ENCODE measurements at places on chromosomes 12 and 14.

DNA sequence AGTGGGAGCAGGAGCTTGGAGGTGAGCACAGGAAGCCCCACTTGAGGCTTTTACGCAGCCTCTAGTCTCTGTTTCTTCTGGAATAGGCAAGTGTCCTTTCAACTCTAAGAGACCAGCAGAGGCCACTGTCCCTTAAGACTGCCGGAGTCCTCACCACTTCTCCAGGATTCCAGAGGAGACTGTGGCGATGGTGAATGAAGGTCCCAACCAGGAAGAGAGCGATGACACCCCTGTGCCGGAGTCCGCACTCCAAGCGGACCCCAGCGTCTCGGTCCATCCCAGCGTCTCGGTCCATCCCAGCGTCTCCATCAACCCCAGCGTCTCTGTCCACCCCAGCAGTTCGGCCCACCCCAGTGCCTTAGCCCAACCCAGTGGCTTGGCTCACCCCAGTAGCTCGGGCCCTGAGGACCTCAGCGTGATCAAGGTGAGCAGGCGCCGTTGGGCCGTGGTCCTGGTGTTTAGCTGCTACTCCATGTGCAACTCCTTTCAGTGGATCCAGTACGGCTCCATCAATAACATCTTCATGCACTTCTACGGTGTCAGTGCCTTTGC, 442 bp downstream of the FLVCR2 start:
- DNase-seq = no peak

DNA sequence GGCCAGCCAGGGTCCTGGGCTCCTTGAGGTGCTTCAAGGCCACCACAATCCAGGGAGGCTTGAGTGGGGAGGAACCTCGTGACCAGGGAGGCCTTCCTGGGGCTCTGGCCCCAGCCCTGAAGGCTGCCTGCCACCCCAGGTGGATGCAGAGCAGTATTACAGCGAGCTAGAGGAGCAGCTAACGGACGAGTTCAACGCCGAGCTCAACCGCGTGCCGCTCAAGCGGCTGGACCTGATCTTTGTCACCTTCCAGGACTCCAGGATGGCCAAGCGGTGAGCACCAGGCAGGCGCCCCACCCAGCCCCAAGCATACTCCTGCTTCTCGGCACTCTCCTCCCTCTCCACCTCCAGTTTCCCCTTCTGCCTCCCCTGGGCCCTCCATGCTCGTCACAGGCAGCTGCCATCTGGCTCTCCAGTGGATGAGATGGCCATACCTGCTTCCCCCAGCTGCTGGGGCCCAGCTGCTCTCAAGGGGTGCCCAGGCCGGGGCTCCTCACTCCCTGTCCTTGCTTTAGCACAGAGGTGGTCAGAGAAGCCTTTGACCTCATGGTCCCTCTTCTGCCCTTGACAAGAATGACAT, 30.6 kb downstream of the NGB start:
- no peak for DNase-seq

DNA sequence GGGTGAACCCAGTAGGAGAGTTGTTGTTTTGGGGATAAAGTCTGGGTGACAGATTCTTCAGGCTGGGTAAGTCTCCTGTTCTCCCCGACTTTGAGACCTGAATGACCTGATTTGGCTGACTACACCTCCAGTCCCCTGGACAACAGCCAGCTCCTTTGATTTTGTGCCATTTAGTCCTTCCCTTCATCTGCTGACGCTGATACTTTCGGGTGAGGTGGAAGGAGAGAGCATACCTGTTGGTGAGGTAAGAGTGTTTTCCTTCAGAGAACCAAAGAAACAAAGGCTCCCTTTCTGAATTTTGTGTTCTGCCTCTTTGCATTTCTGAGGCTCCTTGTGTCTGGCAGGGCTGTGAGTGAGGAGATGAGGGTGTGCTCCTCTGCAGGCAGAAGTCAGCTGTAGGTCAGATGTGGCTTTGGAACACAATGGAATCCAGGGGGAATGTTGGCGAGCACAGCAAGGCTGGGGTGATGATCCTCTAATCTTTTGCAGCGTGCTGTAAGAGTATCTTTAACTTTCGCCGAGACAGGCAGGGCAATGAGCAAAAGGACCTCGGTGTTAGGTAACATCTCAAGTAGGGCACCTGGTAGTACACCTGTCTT, 12.1 kb downstream of the ETV6 start:
- DNase-seq = no peak

- DNase-seq = no peak
Observed at GRCh38 chr12:127145929-127146789, 1120.8 kb upstream of the TMEM132C start.

GRCh38 chr12:89181271-89181920, 170.9 kb downstream of the DUSP6 start:
- DNase-seq = no peak

DNA sequence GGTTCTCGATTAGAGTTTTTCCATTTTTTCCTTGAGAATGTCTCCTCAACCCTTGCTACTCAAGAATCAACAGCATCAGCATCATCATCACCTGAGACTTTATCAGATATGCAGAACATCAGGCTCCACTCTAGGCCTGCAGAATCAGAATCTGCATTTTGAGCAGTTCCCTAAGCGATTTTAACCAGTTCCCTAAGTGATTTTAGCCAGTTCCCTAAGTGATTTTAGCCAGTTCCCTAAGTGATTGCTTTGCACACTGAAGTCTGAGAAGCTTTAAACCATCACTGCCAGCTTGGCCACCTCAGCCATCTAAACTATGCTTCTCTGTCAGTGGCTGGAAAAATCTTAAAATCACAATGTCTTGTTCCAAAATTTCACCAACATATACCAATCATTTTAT, 29.4 kb upstream of the SLC38A1 start:
- DNase-seq = no peak

DNA sequence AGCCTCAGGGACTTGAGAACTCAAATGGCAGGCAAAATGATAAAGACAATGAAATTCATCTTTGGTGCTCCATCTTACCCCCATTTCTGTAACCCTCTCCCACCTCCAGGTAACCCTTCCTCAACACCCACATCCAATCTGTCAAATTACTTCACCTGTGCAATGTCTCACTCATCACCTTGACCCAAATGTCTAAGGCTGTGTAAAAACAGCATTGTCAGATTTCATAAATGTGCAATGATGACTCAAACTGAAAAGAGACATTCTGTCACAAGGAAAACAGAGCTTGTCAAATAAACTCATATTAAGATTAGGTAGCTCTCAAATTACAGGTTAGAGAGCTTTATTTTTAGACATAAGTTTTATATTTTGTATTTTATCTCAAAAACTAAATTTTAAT, 19.9 kb upstream of the COCH start:
- no peak for DNase-seq

DNA sequence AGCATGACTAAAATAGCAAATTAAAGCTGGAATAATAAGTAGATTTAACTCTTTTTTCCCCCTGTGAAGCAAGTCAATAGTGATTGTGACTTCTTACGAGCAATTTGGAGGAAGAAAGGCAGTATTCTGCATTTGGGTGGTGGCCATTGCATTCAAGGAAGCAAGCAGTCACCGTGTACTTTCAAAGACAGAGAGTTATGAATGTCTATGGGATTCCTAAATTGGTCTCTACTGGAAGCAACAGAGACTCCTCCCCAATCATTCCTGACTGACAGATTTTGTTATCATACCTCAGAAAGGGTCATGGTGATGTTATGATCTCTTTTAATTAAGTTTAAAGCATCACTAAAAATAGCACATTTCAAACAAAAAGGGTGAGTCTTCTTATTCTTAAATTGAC, 287.2 kb upstream of the KITLG start:
- DNase-seq = no peak

DNA sequence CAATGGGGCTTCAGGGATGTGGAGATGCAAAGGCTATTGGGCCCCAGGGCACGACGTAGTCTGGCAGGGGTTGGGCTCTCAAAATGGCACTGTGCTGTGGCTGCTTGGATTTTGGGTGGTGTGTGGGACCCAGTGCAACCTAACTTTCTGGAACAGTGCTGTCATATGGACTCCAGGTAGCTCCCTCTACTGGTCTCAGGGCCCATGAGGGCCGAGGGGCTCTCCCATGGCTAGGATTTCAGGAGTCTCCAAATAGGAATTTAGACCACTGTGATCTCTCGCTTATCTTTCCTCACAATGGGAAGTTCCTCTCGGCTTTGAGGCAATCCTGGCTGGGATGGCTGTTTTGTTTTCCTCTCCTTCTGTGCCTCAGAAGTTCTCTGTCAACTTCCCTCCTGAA, 68.2 kb upstream of the MUCL1 start:
- DNase-seq = no peak

DNA sequence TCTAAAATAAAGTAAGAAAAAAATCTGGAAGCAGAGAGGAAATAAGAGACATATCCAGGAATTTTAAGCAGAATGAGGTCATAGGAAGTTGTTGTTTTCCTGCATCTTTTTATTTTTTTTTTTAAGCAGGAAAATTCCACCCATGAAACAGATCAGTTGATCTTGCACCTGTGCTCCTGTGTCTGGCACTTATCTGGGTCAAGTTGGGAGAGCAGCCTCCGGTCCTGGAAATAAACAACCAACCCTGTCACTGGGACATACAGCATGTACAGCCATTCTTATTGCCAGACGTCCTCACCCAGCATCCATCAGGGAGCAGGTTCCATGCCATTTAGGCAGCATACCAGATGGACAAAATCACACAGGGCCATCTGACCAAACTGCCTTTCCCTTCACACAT, 266.0 kb upstream of the BTG1 start:
- DNase-seq = peak; percentile 85

- no peak for DNase-seq
Observed at GRCh38 chr12:62766496-62766895, 168.5 kb downstream of the PPM1H start.

DNA sequence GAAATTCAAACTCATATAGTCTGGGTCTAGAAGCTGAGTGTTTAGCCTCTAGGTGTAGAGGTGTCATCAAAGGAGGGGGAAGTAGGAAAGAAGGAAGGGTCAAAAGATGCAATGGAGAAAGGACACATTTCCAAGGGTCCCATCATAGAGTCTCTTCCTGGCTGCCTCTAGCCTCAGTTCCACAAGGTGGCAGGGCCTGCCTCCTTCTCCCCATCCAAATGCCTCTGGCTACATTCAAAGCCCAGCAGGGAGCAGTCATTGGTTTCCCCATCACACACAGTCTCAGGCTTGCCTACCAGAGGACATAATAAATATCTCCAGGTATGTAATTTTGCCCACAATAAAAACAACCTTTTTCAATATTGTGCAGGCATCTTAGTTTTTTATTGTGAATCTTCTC, 2.1 kb upstream of the CCT2 start:
- DNase-seq = no peak

GRCh38 chr14:90362558-90362896, 30.8 kb upstream of the NRDE2 start:
- DNase-seq = no peak

DNA sequence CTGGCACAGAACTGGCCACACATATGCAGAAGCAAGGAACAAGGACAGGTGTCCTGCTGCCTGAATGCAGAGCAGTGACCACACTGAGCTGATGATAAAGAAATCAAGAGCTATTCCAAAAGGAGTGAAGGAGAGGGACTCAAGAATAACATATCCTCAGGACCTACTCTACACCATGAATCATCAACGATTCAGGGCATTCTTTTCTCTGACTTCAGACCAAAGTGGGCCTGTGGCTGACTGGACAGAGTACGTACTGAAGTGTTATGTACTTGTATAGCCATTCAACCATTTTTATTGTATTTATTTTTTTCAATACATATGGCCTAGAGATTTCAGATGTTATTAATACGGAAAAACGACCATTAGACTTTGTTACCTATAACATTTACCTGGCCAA, 177.5 kb upstream of the TMTC1 start:
- DNase-seq = no peak

GRCh38 chr12:111761099-111761498, 5.6 kb upstream of the ALDH2 start:
- no peak for DNase-seq

- DNase-seq = no peak
Observed at GRCh38 chr14:59352961-59353360, 112.2 kb downstream of the GPR135 start.

- no peak for DNase-seq
Observed at GRCh38 chr12:46692606-46693005, 133.2 kb downstream of the SLC38A4 start.

GRCh38 chr12:85603556-85603955, 232.7 kb downstream of the RASSF9 start:
- no peak for DNase-seq

DNA sequence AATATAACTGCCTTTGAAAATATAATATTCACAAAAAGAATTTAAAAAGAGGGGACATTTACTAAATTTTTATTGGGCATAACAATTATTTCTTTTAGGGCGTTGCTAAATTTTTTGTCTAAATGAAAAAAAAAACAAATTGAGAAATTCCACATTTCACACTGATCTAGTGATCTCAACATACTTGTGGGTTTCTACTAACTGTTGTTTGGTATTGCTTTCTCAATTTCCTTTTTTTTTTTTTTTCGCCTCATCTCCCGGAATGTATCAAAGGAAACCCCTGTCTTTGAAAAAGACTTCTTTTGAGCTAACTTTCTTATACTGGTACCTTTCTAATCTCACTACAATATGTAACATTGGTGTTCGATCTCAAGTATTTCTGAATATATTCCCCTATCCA, at the start of gene CLEC4D:
TSS of gene CLEC4D (plus strand) at position 248 of the 400 bp plus-strand sequence. CDS start 230 bp downstream, outside the sequence.
- DNase-seq = no peak

- no peak for DNase-seq
Observed at GRCh38 chr14:82657186-82657675, 1123.6 kb upstream of the SEL1L start.

GRCh38 chr14:33792720-33793368, 158.0 kb downstream of the EGLN3 start:
- no peak for DNase-seq

DNA sequence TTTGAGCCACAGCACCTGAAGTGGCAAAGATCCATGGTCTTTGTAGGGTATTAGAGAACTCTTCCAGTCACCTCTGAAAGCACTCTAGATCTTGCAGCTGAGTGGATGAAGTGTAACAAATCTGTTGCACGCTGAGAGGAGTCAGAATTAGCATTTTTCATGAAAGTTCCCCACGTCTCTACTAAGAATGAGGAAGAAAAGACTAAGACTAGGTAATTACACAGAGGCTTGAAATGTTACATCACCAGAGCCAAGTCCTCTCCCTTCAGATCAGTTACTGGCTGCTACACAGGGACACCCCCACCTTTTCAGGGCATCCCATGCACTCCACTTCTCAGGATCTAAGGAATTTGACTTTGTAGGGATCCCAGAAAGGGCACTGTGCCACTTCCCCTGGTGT, 98.6 kb upstream of the FKBP4 start:
- no peak for DNase-seq

- DNase-seq = no peak
Observed at GRCh38 chr12:113987261-113988063, 21.3 kb upstream of the RBM19 start.

DNA sequence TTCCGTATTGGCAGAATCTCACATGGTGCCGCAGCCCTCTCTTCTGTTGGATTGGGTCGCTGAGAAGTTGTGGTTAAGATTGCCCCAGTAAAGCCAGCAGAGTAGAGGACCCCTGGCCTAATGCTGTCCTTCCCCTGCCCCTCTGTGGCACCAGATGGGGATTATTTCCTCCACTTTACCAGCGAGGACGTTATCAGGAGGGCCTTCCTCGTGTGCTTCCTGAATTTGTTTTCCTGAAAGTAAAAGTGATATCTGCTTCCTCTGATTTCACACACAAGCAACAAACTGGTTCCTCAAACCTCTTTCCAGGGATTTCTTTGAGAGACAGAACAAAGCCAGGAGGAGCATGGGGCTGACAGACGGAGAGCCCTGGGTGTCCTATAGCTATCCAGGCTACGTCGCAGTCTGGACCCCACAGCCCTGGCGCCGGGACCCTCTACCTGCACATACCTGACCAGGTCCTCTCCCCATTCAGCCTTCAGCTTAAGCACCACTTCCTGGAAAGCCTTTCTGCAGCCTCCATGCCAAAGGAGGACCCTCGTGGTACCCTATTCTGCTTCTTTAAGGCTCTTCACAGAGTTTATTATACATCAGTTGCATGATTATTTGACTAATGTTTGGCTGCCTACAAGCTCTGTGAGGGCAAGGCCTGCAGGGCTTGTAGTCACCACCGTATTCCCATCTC, 314.8 kb upstream of the FKBP4 start:
- DNase-seq = no peak
